Omental fat pad (tissue), 4 donors: ENCODE measurements at places on chromosomes 3 and 15.

- DNase-seq = no peak
Observed at GRCh38 chr3:126888186-126888760, 94.6 kb upstream of the PLXNA1 start.

- DNase-seq = no peak
Observed at GRCh38 chr3:29374226-29374625, 93.4 kb downstream of the RBMS3 start.

DNA sequence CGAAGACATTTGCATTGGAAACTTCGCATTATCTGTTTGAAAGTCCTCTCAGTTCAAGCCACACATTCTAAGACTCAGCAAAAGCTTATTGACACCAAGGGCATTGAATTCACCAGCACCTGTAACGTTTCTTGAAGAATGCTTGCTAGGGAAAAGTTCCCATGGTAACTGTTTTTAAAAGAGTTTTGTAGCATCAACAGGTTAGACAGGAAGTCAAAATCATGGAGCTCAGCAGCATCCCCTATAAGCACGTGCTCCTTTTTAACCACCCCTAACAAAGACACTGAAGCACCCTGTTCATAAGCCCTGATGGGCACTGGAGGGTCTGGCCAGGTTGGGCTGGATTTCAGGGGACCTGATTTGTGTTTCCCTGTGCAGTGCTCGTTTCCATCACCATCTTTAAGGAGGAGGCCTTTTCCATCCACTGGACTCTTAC lies 229.7 kb upstream of the BHLHE40 start:
- DNase-seq = no peak

GRCh38 chr3:109171479-109171878 lies 35.0 kb downstream of the C3orf85 start:
- DNase-seq = no peak

- no peak for DNase-seq
Observed at GRCh38 chr3:173892547-173892946, 495.0 kb downstream of the NLGN1 start.

DNA sequence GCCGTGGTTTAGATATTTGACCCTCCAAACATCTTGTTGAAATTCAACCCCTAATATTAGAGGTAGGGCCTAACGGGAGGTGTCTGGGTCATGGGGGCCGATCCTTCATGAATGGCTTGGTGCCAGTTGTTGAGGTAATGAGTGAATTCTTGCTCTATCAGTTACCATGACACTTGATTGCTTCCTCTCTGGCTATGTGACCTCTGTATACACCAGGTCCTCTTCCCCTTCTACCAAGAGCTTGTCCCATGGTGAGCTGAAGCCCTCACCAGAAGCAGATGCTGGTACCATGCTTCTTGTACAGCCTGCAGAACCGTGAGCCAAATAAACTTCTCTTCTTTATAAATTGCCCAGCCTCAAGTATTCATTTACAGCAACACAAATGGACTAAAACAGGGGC lies 41.8 kb upstream of the TIPARP start:
- no peak for DNase-seq

DNA sequence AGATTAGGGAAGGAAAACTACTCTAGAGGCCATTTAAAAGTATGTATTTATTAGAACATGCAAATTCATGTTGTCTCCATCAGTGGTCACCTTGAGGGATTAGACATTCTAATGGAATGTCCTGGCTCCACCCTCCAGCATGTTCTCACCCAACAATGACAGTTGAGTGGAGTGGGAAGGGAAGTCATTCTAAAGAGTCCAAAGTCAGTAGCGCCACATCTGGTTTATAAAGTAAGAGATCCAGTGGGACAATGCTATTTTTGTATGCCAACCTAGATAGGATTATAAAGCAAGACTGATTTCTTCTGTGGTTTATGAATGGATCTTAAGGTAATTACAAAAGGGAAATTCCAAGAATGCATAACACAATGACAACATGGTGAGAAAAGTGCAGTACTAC lies 33.3 kb downstream of the SLC24A1 start:
- no peak for DNase-seq

DNA sequence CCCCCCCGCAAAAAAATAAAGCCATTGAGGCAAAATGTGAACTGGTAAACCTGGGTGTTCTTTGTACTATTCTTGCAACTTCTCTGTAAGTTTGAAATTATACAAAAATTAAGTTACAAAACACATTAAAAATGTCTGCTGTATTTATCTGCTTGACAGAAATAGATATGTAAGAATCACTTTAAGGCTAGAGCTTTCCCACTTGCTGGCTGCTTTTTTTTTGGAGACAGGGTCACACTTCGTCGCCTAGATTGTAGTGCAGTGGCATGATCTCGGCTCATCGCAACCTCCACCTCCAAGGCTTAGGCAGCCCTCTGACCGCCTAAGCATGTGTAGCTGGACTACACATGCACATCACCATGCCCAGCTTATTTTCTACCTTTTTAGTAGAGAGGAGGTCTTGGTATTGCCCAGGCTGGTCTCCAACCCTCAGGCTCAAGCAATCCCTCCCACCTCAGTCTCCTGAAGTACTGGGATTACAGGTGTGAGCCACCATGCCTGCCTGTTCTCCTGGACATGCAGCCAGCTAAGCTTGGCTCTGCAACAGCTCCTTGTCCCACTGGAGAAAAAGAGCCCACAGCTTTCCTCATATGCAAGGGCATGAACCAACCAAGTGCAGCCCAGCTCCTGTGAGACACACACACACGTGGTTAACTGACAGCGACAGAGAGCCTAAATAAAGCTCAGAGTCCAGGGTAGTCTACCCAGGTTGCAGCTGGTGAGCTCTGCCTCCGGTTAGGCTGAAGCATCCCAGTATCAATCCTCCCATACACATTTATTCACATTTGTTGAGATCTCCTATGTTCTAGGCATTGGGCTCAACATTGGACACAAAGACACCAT lies 4.5 kb downstream of the RPS17 start:
- DNase-seq = no peak

DNA sequence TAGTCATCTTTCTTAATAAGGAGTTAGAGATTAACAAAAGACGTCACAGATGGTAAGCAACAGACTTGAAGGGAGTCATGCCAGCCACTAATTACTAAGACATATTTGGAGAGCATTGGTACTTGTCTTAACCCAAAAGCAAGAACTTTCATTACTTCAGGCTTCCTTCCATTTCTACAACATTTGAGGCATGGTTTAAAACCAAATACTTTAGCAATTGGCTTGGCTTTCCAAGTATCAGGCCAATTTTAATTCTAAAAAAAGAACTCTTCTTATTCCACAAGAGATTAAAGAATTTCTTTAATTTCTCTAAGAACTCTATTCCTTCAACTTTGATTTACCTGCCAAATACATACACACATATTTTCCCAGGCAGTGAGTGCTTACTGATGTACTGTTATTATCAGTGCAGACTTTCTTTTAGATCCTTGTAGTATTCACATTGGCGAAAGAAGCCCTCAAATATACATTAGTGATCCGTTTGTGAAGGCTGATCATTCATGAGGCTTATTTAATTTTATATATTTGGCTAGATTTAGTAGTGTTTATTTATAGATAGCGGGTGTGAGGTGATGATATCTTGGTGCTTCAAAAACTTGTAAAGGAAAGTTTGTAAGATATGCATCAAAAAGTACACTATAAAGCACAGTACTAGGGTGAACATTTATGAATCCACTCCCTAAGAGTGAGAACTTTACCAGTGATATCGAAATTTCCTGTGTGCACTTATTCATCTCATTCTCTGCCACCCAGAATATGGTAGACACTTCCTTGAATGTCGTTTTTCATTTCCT lies 229.2 kb downstream of the MFSD1 start:
- DNase-seq = no peak

- no peak for DNase-seq
Observed at GRCh38 chr3:38586546-38587520, 62.7 kb downstream of the SCN5A start.

- DNase-seq = no peak
Observed at GRCh38 chr3:13072239-13072599, 1.0 kb downstream of the IQSEC1 start.

- DNase-seq = no peak
Observed at GRCh38 chr15:50891159-50891558, 17.3 kb upstream of the AP4E1 start.

- peak; percentile 35 for DNase-seq
Observed at GRCh38 chr3:129893581-129894070, at the start of gene TMCC1. TMCC1 (minus strand) TSS chr3:129893711.

- DNase-seq = no peak
Observed at GRCh38 chr3:51353131-51353530, 32.0 kb upstream of the MANF start.

DNA sequence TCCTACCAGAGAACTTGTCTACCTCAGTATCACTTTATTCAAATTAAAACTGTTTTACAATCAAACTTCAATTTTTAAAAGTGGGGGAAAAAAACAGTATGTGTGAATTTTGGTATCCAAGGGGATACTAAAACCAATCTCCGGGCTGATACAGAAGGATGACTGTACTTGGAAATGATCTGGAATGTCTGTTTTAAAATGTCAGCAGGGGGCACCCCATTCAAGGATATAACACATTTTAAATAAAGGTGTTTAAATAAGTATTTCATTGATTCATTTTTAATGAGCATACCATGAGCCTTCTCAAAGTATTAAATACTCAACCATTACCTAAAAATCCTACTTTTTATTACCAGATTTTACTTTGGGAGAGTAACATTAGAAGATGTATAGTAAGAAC lies 67.9 kb downstream of the ULK4 start:
- no peak for DNase-seq

DNA sequence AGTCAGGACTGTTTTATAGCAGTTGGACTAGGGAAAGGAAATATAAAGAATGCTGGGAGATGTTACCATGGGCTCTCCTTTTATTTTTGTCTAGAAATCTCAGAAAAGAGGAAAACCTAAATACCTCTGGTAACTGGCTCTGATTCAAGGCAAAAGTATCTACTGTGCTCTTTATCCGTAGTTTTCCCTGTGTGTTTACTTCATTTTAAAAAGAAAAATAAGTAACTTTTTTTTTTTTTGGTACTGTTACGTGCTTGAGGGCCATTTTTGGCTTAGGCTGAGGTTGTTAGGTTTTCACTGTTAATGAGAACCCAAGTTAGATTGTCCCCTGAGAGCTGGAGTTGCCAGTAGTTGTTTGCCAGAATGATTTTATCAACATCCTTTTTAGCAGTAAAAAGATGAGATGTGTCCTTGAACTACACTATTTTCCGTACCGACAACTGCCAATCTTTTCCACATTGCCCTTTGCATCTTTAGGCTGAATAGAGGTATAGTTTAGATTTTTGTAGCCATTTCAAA lies 35.8 kb downstream of the IQGAP1 start:
- DNase-seq = no peak

DNA sequence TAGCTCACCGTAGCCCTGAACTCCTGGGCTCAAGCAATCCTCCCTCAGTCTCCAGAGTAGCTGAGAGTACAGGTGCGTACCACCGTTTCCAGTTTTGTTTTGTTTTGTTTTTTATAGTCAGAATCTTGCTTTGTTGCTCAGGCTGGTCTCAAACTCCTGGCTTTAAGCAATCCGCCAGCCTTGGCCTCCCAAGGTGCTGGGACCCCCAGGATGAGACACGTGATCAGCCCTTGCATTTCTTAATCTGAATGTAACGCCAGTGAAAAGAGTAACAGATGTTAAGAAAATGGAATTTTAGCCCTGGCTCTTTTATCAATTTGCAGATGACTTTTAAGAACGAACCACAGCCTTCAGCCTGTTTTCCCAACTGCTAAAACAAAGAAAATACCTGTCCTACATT lies 451.3 kb downstream of the SHQ1 start:
- DNase-seq = no peak

GRCh38 chr3:20324664-20325478 lies 138.9 kb upstream of the SGO1 start:
- DNase-seq = no peak

DNA sequence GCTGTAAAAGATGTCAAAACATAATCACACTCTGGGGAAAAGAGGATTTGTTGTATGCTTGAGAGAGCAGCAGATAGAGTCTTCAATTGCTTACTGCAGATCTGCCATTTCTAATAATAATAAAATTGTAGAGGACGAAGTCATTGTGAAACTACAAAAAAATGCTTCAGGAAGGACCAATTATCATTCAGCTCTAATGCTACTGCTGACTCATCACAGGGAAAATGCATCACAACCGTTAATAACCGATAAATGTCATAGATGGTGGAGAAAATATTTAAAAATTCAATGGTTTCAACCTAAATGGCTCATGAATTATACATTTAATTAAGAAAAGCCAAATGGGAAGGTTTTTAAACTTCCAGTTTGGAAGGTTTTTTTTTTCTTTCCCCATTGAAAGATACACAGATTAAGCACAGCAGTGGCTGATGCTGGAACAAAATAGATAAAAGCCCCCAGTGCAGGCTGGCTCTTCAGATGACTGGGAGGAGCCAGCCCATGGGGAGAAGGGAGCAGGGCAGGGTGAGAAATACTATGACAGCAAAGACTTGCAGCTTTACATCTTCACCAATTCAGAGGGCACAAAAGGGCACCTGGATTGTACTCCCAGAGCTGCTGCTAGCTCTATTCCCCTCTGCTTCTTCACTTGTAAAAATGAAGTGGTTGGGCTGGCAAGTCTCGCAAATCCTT lies 196.1 kb downstream of the CNTN6 start:
- DNase-seq = no peak

DNA sequence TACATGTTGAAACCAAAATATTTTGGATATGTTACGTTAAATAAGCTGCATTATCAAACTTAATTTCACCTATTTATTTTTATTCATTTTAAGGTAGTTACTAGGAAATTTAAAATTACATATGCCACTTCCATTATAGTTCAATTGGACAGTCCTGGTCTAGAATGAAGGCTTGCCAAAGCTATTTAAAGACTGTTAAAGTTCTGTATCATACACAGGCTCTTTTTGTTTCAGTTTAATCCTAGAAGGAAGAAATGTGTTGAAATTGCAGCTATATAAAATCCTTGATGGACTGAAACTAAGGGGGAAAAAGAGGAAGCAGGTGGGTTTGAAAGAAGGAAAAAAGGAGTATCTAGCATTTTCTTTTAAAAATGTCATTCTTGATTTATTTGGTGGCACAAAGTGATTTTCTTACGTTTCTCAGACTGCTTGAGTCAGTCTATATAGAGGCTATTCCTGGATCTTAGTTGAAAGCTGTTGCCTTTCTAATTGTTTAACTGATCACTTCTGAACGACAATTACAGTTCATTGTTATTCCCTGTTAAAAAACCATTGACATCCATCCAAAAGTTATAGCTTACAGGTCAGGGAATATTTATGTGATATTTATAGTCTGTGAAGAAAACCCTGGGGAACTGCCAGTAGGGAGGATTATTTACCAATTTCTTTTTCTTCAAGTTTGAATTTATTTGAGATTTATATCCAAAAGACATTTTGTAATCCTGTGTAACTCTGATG lies 195.0 kb downstream of the RORA start:
- DNase-seq = no peak

GRCh38 chr3:137746808-137747207 lies 17.3 kb upstream of the SOX14 start:
- no peak for DNase-seq

DNA sequence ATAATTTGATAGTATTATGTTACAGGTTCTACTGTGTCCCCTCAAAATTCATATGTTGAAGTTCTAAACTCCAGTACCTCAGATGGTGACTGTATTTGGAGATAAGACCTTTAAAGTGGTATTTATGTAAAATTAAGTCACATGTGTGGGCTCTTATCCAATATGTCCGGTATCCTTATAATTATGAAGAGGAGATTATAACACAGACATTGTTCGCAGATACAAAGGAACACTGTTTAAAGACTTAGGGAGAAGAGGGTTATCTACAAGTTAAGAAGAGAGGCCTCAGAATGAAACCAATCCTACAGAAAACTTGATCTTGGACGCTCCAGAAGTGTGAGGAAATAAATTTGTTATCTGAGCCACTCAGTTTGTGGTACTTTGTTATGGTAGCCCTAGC lies 50.9 kb downstream of the DPH6 start:
- DNase-seq = no peak

- DNase-seq = no peak
Observed at GRCh38 chr3:13509059-13509815, 29.1 kb downstream of the HDAC11 start.
